Inflammatory macrophage (primary cell): ENCODE measurements at places on chromosomes 5 and 9.

DNA sequence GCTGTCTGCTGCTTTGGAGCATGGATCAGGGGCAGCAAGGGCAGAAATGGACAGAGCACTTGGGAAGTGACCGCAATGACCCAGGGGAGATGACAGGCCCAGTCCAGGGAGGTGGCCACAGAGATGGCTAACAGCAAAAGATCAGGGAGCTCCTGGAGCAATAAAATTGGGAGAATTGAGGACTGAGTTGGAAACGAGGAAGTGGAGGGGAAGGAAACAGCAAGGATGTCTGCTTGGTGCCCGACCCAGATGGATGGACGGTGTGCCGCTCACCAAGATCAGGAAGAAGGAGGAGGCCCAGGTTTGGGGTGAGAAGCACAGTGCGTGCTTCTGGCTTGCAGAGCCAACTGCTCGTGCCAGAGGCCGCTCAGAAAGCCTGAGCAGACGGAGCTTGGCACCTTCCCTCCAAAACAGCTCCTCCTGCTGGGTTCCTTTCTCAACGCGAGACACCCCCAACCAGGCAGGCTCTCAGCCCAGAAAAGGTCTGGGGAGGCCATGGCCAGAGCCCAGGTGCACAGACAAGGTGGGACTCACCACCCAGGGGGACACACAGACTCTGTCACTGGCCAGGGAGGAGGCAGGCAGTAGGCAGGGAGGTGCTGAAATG, 1.7 kb upstream of the SLC34A1 start:
- DNase-seq: peak; percentile 28

DNA sequence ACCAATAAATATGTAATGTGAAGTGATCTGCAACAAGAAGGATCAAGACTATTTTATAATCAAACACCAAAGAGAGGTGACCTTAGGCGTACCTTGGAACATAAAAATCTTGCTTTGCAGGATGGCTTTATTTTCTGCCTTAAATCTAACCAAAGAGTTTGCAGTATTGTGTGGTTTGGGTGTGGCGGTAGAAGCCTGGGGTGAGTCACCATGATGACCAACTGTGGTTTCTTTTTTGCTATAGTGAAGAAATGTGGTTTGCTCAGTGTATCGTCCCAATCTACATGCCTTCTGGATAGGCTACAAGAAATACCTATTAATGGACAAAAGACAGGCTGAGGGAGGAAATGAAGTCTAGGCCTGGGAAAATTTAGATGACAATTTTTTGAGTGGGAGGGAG, 5.1 kb upstream of the CAST start:
- DNase-seq: peak; percentile 90

- peak; percentile 75 for DNase-seq
Observed at GRCh38 chr9:32899181-32899580, 102.2 kb downstream of the APTX start.

GRCh38 chr9:113246928-113247327, 25.6 kb downstream of the SLC31A1 start:
- DNase-seq: no peak

GRCh38 chr5:137778772-137779564, 24.8 kb upstream of the HNRNPA0 start:
- peak; percentile 31 for DNase-seq

DNA sequence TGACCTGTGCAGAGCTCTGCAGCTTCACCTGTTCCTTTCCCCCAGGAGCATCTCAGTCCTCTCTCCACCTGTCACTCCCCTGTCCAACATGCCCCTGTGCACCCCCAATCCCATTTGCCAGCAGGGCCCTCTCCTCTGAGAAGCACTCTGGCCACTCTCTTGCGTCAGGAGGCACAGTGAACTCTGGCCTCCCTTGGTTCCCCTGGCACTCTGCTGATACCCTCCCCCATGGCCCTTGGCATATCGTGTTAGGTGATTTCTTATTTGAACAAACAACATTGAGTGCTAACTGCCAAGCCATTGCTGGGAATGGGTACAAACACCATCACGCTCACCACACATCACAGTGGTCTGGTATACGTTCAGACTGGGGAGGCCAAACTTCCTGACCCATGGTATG, 20.9 kb upstream of the TNIP1 start:
- no peak for DNase-seq

- no peak for DNase-seq
Observed at GRCh38 chr9:89850153-89850552, 245.3 kb downstream of the GADD45G start.

DNA sequence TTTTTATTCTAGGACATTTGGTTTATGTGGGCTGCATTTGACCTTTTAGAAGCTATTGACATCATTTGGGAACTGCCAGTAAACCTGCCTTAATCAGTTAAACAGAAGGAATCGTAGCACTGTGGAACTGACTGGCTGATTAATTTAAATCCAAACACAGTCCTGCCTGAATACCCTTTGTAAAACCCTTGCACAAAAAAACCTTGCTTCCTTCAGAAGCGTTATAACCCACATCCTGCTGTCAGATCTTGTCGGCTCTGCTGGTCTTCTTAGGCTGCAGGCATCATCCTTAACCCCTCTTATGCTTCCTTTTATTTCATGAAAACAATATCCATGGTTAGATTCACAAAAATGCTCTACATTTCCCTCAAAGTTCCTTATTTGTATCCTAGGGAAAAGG, 46.3 kb downstream of the PAM start:
- DNase-seq: no peak

- DNase-seq: no peak
Observed at GRCh38 chr5:151903243-151903653, 21.4 kb downstream of the GLRA1 start.

DNA sequence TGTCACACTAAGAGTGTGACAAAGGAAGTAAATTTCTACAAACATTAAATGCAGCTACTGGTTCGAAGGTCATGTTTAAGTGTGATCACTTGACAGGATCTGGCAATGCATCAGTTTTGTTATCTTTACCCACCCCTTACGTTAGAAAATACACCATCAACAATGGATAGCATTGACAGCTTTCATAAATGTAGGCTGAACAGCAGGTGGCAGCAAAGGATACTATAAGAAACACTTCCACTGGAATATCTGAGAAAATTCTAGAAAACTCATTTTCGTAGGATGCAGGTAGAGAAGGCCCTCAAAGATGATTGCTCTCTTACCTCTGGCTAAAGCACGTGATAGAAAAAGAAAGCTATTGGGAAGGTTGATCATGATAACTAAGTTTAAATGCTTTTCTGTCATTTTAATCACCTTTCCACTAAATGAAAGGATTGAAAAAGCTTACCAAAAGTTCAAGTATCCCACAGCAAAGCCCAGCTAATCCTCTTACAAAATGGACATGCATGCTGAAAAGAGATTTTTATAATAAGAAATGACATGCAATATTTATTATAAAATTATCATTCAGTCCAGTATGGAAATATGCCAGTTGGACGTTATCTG, 292.5 kb downstream of the PARP8 start:
- DNase-seq: peak; percentile 25

GRCh38 chr5:97095318-97095732, 47.1 kb downstream of the LIX1 start:
- no peak for DNase-seq

GRCh38 chr9:110114086-110114858, 93.7 kb downstream of the C9orf152 start:
- DNase-seq: no peak

DNA sequence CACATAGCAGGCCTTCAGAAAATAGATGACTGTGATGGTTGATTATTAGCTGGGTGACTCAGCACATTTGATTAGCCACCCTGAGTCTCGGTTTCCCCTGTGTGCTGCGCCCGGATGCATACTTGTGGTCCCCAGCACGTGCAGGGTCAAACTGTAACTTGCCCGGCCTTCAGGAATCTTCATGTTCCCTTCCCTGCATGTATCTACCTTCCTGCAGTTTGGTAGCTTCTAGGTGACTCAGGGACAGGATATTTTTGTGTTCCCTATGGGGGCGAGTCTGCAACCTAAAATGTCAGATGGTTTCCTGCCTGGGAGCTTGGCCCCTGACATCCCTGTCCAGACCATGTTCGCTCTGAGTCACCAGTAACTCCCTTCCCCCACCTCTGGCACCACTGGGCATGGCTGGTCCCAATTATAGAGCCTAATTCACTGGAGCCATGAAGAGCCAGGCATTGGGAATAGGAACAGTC, 13.2 kb downstream of the PTGS1 start:
- DNase-seq: no peak

DNA sequence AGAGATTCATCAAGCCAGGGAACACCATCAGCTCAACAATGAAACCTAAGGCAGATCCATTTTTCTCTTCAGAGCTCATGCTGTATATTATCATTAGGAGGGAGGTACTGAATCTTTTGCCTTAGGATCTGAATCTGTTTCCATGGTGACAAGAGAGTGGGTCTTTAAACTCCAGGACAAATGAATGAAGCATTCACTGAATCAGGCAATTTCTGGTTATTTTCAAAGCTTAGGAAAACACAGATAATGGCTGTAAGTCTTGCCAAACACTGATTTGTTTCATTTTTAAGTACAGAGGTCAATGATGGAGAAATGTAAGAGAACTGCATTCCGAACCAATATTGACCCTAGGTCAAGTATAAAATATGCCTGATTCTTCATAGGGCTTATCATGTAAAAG, 84.9 kb downstream of the GNA14 start:
- no peak for DNase-seq

GRCh38 chr9:123089790-123090189, 56.3 kb downstream of the GPR21 start:
- DNase-seq: no peak

DNA sequence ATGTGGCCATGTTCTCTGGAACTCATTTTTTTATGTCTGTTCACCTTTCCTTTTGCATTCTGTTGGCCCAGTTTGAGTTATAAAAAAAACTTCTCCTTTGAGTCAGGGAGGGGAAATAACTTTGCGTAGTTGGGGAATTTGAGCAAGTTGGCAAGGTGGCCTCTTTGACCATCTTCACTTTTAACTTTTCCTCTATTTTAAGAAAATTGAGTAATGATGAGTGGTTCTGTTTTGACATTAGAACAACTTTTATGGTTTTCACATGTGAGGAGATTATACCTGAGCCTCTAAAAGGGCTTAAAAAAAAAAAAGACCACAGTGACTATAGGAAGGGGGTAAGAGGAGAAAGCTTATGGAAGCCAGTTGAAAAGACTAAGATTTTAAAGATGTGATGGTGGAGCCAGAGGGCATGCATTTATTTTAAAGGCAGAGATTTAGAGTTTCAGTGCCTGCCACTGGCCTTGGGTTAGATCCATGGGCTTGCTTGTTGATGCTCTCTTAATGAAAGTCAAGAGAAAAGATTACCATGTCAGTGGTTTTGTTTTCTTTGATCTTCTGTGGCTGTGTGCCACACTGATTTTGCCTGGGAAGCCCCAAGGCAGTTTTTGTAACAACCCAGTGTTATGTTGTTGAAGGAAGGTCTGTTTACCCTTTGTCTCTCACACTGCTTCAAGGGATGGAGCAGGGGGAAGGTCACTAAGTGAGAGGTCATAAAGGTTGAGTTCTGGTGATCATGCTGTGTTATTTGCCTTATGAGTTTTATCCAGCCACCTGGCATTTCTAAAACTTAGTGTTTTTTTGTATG, 219.7 kb upstream of the CD180 start:
- no peak for DNase-seq

- DNase-seq: no peak
Observed at GRCh38 chr5:50401336-50401735, 39.8 kb downstream of the EMB start.

GRCh38 chr5:56175488-56175887, 57.6 kb downstream of the ANKRD55 start:
- DNase-seq: peak; percentile 31

DNA sequence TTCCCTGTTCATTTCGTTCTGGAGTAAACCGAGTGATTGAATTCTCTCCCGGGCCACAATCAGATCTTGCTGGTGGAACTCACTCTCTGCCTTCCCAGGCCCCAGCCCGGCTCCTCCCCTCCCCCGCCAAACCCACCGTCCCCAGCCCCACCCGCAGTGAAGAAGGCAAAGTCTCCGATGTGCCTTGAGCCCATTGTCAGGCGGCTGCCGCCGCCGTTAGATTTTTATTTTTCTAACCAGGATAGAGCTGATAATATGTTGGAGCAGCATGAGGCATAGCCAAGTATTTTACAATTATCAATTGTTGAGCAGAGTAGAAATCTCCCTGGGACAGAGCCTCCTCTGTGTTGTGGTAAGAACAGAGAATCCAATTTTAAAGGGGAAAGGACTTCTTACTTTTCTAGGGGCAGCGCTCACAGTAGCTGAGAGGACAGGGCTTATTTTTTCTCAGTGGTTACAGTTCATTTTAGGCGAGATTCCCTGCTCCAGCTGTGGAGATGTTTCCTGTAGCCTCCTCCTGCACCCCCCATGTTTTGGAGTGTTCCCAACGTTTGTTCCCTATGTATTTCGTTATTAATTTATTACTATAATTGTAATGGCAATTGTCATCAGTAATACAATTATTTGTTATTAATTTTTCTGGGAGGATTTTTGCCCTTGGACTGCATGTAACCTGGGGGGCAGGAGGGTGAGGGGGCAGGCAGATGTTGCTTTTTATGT, 1.3 kb downstream of the PSAT1 start:
- DNase-seq: no peak

- no peak for DNase-seq
Observed at GRCh38 chr5:171102877-171103610, 206.0 kb upstream of the TLX3 start.

DNA sequence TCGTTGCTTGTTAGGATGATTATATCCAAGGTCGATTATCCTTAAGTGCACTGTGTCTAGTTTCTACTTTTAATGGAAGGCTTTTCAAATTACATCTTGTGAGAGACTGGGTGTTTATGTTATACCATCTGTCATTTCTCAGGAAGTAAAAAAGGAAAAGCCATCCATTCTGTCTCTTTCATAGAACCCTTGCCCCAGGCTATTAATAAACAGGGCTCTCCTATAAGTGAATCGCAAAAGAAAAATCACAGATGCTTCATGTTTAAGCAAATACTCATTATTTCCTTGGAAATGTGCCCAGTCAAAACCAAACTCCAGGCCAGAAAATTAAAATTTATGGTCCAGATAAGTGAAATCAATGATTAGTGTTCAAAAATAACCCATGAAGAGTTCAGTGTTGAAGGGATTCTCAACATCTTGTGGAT, 58.1 kb downstream of the STARD4 start:
- DNase-seq: no peak

DNA sequence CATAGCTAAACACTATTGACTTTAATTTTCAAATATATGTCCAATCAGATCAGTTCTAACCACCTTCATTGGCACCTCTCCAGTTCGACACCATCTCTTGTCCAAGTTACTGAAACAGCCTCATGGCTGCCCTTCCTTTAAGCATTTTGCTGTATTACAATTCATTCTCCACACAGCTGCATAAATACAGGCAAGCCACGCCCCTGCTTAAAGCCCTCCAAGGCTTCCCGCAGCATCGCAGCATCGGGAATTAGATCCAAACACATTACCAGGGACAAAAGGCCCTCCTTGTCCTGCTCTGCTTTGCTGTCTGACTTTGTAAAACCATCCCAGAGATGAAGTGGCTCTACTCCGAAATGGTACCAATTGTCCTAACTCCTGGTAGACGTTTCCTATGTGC, 75.1 kb upstream of the RAI14 start:
- DNase-seq: no peak
